ENCODE measurements at places on chromosomes 1 and 21.

DNA sequence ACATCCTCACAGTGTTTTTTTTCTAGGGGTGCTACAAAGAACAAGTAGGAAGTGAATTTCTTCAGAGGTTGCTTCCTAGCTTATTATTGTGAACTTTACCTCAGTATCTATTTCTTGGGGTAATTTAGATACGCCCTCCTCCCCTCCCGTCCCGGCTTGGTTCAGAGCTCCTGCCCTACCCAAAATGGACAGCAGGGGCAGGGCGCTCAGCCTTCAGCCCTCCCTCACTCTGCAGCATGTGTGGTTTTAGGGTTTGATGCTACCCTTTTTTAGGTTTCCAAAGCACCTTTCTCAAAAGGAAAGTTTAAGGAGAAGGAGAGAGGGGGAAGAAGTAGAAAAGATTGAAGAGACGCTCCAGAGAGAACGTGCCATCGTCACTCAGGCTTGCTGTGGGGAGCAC is 16.9 kb upstream of the POGK start:
- DNase-seq = no peak

DNA sequence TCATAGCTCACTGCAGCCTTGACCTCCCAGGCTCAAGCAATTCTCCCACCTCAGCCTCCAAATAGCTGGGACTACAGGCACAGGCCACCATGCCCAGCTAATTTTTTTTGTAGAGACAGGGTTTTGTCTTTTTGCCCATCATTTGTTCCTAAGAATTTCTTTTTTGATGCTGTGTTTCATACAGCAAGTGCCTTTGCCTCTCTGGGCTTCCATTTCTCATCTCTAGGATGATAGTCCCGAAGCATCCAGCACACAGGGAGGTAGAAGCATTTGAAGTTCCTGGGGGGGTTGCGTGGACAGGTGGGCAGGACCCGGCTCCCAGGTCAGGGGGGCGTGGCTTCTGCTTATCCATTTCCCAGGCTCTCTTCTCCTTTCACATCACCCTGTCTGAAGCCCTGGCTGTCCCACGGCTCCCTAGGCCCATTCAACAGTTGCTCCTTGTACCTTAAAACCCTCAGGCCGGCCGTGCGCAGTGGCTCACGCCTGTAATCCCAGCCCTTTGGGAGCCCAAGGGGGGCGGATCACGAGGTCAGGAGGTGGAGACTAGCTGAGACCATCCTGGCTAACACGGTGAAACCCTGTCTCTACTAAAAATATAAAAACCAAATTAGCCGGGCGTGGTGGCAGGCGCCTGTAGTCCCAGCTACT is 3.4 kb downstream of the ATP13A2 start:
- no peak for DNase-seq

DNA sequence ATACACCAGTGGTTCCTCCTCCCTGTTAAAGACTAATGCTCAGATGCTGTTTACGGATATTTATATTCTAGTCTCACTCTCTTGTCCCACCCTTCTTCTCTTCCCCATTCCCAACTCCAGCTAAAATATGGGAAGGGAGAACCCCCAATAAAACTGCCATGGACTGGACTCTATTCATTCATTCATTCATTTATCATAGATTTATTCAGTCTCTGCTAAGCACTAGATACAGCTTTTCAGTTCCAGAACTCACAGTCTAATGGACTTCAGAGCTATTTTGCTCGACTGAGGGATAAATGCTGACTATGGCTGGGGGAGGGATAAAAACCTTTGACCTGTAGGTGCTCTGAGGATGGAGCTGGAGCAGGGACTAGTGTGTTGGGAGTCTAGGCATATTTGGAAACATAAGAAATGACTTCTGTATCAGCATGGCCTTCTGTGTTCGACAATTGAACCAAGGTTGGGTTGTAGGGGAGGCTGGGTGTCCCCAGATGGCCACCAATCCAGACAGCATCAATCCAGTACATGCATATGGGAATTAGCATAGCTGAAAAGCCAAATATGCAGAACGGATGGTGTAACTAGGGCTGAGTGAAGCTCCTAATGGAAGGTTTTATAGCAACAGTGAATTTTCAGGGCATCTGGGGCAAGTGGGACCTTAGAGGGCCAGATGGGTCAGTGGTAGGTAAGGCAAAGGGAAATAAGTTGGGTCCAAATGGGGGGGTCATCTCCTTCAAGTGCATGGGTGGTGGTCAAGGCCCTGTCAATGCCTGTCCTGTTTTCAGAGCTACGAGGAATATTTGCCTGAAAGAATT is 4.1 kb downstream of the APOA2 start:
- DNase-seq = no peak

DNA sequence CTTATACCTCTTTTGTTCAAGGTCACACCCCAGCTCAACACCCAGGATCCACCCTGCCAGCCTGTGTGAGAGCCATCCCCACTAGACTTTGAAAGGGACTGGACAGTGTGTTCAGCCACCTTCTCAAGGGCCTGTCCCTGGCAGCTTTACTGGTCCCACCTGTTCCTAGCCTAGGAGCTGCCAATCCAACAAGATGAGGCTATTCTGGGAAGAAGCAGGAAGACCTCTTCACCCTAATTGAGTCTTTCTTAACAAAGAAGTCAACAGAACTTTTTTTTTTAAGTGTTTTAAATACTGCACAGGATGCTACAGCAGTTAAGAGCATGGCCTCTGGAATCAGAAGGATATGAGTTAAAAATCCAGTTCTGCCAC is 95.8 kb upstream of the HOOK1 start:
- DNase-seq = no peak

DNA sequence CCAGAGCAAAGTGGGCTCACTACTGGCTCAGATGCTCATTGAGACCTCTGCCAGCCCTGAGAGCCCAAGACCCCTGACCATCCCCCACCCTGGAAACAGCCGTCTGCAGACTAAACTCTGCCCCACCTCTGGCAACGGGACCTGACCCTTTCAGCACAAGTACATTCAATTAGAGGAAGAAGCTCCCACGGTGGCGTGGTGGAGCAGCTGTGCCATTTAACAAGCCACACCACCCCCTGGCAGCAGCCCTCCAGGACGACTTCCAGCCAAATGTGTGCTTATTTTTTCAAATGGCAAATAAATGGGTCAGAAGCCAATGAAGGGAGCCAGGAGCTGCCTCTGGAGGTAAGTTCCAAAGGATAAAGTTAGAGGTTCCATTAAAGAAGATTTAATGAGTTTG is 226.7 kb downstream of the NPHP4 start:
- no peak for DNase-seq

GRCh38 chr1:223180731-223181321 is 37.8 kb upstream of the TLR5 start:
- no peak for DNase-seq

DNA sequence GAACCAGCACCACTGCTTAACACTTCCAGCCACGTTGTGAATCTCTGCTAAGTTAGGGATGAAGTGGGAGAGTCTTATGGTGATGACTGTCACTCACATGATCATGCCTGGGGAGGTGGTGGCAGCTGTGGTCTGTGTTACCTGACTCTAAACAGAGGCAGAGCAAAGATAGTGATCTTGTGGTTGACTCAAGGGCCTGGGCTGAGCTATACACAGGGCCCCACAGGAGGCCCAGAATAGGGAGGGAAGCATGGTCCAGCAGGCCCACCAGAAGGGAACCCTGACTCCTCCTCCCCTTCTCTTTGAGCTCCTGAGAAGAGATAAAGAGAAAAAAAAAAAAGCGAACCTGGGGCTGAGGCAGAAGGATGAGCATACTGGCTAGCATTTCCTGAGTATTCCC is 55.0 kb downstream of the PLXNA2 start:
- no peak for DNase-seq

- DNase-seq = no peak
These were observed 85.2 kb upstream of the VAV3 start for GRCh38 chr1:108050158-108050557.

DNA sequence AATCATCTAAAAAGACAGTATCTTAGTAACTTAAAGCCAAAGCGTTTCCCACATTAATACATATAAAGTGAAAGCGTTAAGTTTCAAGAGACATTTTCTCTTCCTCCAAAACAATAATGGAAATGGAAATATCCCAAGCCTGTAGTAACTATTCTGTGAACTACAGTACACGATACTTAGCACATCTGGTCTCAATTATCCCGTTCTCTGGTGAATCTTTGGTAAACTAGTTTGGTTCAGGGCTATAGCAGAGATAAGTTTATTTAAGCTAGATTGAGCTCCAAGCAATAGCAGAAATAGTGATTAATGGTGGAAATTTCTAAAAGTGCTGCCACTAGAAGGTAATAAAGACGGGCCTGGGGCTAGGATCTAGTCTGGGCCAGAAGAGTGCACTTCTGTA is 55.2 kb downstream of the PCNX2 start:
- no peak for DNase-seq

DNA sequence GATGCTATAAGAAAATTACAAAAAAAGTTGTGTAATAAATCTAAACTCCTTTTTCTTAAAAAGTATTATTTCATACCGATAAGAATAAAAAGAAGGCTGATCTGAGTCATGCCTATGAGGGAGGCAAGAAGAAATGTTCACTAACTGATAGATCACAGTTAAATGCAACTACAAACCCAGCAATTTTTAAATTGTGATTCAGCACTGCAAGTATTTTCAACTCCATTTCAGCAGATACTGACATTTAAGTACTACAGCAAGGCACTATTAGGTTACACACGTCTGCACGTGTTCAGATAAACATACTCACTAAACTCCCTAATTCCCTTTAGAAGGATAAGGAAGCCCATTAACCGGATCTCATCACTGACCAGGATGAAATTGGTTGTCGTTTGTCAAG is 213.3 kb upstream of the ZRANB2 start:
- no peak for DNase-seq

GRCh38 chr1:170017478-170017877 is 57.0 kb downstream of the KIFAP3 start:
- DNase-seq = no peak

DNA sequence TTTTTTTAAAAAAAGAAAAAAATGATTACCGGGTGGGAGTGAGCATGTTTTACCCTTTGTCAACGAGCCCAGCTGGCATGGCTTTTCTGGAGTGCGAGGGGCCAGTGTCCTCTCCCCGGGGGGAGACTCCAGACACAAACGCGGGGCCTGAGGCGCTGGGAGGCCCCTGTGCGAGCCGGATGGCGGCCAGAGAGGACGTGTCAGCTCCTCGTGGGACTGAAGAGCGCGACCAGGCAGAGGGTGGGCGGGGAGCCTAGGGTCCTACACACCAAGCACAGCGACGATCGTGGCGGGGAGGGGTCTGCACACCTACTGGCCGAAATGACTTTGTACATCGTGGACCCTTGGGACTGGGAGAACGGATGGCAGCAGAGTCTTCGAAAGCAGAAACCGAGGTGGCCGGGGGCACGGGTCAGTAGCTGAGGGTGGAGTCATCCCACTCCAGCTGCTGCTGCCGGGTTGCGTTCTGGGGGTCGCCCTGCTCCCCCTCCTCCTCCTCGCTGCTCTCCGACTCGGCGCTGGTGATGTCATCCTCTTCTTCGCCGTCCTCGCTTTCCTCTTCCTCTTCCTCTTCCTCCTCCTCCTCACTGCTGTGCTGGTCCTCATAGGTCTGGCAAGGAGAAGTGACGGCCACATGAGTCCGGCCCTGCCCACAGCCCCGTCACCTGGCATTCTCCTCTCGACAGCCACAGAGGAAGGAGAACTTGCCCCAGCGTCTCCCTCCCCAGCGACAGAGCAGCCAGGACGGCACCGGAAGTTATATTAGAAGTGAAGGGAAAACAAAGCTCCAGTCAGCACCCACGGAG is 78.8 kb downstream of the PIK3CD start:
- DNase-seq = no peak

- no peak for DNase-seq
These were observed 68.7 kb upstream of the LRIF1 start for GRCh38 chr1:111032295-111032897.

- no peak for DNase-seq
These were observed 250.4 kb downstream of the PTBP2 start for GRCh38 chr1:96971849-96972602.

GRCh38 chr1:8046391-8046790 is 20.3 kb upstream of the ERRFI1 start:
- no peak for DNase-seq

DNA sequence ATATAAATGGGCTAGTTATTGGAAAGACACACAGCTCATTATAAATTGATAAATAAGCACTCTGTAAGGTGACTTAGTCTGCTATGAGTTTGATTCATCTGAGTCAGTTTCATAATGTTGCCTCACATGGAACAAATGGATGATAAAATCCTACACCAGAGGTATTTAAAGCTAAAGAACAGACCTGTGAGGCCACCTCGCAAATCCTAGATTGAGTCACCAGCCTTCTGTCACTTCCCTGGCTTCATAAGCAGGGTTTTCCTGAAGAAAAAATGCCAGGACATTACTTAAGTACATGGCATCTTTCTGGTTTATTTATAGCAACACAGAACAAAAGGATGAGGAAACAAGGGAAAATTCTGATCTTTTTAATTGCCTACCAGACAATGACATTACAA is 18.4 kb downstream of the CD2 start:
- no peak for DNase-seq

- DNase-seq = no peak
These were observed 2.0 kb downstream of the KIAA0319L start for GRCh38 chr1:35555212-35555584.

- DNase-seq = no peak
These were observed 6.8 kb upstream of the MTARC2 start for GRCh38 chr1:220741349-220741748.

DNA sequence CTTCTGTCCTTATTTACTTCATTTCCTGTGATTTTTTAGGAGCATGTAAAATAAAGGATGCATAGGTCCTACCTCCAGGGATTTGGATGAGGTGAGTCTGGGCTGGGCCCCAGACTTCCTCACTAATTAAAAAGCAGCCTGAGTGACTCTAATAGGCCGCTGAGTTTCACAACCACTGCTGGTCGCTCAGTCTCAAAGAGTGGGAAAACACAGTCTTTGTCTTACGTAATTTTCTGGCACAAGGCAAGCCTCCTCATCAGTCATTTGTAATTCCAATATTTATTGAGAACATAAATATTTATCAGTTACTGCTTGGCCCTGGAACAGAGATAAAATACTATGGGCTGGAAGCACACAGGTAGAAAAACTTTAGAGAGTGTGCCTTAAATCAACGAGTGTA is 195.4 kb upstream of the RUNX1 start:
- no peak for DNase-seq

DNA sequence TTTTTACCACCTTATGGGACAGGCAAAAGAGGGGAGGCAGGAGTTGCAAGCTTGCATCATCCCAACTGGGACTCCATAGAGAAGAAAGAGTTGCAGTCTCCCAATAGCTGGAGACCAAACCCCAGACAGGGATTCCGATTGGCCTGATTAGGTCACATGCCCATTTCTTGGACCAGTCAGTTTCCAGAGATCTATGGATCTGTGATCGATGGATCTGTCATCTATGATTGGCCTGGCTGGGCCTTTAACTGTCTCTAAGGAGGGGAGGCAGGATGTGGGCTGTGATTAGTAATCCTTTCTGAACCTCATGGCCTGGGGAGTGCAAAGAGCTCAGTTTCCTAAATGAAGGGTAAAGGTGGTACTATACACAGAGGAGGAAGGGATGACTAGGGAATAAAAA is 252.1 kb downstream of the MATN1 start:
- no peak for DNase-seq

DNA sequence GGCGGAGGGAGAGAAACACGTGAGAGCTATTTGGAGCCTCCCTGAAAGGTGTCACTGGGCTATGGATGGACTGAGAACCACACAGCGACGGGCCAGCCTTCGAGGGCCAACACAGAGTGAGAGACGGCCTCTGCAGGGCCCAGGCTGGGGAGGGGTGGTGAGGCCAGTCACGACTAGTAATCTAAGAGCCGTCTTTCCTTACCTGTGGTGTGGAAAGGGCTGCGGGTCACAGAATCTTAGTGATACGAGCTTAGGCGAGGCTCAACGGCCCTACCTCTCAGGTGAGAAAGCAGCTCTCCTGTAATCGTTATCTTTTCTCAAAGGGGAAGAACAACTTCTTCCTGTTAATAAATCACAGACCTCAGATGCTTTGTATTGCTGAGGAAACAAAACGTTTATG is 33.4 kb upstream of the COX20 start:
- no peak for DNase-seq
